ENCODE measurements at places on chromosomes 7 and 10. TPM values are rescaled to one million over a fixed set of nuclear protein-coding genes. Genes with fewer than 3 reads are reported as not detected.

MEOX2 gene
- 5.6 TPM for total RNA-seq

ABLIM1 gene
- 41.9 TPM for total RNA-seq

TSPAN33 gene
- total RNA-seq, result 7.5 TPM

FAM171A1 gene
- total RNA-seq, result 9.7 TPM

VGF gene
- not detected for total RNA-seq

GRCh38 chr10:110355141-110355831 is 50.6 kb upstream of the SMNDC1 start:
- peak; percentile 50 for DNase-seq

DNA sequence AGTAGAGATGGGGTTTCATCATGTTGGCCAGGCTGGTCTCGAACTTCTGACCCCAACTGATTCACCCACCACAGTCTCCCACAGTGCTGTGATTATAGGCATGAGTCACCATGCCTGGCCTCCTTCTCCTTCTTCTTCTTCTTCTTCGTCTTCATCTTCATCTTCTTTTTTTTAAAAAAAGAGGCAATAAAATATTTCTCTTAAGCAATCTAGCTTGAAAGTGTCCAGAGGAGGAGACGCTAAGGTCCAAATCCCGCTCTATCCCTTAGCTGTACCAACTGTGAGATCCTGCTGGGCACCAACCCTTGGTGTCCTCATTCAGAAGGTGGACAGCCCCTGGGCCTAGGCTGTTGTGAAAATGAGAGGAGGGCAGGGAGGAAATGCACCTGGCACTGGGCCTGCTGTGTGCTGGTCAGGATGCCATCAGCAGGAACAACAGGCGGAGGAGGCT is 13.9 kb upstream of the PSAP start:
- DNase-seq, result no peak

- DNase-seq, result peak; percentile 95
Measured at GRCh38 chr10:45594276-45595157, 78.1 kb downstream of the ZFAND4 start.

GRCh38 chr10:101545898-101546297 is 42.2 kb downstream of the POLL start:
- DNase-seq, result no peak

DNA sequence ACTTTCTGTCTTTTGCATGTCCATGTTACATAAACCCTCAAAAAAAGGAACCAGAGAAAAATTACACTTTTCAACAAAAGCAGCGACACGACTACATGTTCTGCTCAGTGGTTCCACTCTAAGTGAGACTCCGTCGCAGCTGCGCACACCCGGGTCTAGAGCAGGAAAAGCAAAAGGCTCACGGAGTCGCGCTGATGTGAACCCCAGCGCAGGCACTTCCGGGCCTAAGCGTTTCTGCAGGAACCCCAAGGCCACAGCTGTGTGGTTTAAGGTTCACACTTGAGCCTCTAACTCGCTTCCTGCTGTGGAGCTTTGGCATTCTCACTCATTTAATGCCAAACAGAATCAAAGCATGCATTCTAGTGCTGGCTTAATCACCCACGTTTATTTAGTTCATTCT is 240.3 kb downstream of the DNAJB6 start:
- DNase-seq, result no peak

GRCh38 chr7:128164061-128164954 is 76.8 kb upstream of the LEP start:
- no peak for DNase-seq

DNA sequence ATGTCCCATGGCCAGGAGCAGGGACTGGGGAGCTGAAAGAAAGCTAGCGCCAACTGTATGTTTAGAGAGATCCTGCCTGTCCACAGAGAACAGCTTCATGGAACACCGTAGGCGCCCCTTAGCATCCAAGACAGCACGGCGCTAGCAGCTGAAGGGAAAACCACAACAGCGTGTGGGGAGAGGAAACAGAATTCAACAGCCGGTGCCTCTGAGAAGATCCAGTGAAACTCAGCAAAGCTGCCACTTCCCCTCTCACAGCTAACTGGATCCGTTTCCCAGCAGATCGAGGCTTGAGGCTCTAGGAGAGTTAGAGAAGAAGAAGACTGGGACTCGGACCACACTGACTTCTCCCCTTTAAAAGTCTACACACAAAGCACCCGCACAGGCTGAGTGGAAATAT is 145.0 kb downstream of the MAD1L1 start:
- no peak for DNase-seq

DNA sequence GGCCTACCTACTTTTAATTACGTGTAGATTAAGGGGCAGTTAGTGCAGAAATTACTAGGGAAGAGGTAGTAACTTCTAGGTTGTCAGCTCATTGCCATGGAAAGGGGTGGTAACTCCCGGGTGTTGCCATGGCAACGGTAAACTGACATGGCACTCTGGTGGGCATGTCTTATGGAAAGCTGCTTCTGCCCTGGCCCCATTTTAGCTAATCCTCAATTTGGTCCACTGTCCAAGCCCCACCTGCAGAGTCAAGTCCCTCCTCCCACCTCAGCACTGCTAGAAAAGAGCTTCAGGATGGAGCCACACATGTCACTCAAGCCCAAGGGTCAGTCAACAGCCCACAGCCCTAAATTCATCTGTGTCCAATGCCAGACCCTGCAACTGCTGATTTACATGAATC is 7.5 kb upstream of the ZKSCAN1 start:
- DNase-seq, result no peak

Measured in sigmoid colon (tissue), 7 donors.